ENCODE measurements at places on chromosomes 1 and 21.

GRCh38 chr1:67908250-67908936 lies 75.1 kb upstream of the GNG12 start:
- DNase-seq: no peak

GRCh38 chr1:57404884-57405283 lies 19.0 kb downstream of the DAB1 start:
- DNase-seq: no peak

DNA sequence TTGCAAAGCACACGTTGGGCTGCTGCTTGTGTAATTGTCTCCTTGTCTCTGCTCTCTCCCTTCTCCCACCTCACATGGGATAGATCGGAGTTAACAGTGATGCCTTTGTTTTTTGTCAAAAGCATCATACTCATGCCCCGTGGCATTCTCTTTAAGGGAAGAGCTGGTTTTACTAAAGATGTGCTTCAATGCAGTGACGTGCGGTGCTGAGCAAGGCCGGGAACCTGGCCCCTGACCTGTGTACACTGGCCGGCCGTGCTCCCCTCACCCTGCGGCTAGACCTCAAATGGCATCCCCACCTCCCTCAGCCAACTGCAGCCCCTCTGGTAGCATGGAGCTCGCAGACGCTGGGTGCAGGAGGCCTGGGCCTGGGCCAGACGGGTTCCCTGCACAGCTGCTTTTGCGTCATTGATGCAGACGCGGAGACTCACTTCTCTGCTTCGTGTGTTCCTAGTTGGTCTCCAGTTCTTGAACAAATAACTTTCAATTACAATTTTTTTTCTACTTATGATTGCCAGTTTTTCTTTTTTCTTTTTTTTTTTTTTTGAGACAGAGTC lies 19.9 kb downstream of the AGPAT3 start:
- DNase-seq: no peak

- DNase-seq: no peak
Observed at GRCh38 chr1:71294178-71294577, 213.3 kb upstream of the ZRANB2 start.

GRCh38 chr1:83912876-83913275 lies 86.1 kb downstream of the TTLL7 start:
- no peak for DNase-seq

DNA sequence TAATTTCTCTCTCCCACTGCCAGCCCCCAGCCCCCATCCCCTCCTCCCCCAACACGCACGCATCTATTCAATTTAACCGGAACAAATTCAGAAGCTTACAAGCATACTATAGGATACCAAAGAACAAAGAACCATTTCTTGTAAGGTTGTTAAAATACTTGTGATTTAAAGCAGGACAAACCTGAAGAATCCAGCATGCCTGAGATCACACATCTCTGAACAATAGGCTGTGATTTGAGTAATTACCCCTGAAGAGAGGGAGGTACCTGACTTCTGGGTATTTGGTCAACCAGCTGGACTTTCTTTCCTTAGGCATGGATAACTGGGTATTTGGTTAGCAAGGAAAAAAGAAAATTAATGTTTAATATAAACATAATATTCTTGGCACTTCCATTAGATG lies 105.1 kb downstream of the NMNAT2 start:
- DNase-seq: no peak
